CD4-positive, alpha-beta T cell treated with Interleukin-1 beta for 1 hour (primary cell): ENCODE measurements at places on chromosomes 1 and 21.

GRCh38 chr1:116680752-116681151, 13.2 kb upstream of the IGSF3 start:
- DNase-seq = no peak

GRCh38 chr1:59058665-59059439, 238.0 kb upstream of the FGGY start:
- no peak for DNase-seq

DNA sequence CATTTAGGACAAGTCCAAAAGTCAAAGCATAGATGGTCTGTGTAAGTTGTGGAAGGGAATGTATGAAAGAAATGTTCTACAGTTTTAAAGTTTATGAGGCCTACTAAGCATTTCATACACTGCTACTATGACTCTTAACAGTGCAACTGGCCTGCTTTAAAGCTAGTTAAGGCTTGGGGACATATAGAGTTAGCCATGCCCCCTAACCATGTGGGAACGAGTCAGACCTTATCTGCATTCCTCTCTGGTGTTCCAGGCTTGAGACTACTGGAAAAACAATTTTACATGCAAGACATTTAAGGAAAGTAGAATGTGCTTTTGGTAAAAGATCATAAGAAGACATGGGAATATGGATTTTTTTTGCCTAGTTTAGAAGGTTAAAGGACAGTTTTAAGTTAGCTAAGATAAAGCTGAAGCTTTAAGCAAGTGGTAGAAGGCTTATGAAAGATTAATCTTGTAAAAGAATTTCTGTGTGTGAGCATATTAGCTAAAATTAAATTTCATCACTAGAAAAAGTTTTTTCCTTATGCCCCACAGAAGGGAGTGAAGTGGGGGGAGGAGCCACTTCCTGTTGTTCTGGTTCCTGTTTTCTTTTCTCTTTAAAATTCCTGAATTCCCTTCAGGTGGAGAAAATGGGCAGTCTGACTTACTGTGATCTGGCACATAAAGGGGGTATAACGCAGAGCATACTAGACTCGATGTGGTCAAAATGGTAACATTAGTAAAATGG, 8.9 kb upstream of the CD48 start:
- no peak for DNase-seq

DNA sequence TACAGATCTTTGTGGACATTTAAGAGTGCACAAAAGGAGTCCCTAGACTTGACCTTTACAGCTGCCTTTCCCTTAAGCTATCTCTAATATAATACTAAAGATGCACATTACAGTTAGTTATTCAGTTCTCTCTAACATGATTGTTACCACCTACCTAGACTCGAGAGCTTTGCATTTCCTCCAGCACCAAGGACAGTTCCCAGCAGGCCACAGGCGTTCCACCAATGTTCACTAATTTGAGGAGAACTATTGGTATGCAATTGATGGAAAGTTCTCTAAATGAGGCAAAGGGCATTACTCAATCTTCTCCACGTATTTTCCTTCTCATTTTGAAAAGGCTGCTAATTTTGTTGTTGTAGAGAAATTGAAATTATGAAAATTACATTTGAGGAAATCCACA, 5.4 kb upstream of the NTNG1 start:
- DNase-seq = no peak

GRCh38 chr1:170536924-170537551, 5.1 kb downstream of the GORAB start:
- DNase-seq = no peak

GRCh38 chr1:8524627-8525157, 206.8 kb downstream of the SLC45A1 start:
- no peak for DNase-seq

GRCh38 chr1:116806245-116806644, 52.0 kb downstream of the CD2 start:
- no peak for DNase-seq

DNA sequence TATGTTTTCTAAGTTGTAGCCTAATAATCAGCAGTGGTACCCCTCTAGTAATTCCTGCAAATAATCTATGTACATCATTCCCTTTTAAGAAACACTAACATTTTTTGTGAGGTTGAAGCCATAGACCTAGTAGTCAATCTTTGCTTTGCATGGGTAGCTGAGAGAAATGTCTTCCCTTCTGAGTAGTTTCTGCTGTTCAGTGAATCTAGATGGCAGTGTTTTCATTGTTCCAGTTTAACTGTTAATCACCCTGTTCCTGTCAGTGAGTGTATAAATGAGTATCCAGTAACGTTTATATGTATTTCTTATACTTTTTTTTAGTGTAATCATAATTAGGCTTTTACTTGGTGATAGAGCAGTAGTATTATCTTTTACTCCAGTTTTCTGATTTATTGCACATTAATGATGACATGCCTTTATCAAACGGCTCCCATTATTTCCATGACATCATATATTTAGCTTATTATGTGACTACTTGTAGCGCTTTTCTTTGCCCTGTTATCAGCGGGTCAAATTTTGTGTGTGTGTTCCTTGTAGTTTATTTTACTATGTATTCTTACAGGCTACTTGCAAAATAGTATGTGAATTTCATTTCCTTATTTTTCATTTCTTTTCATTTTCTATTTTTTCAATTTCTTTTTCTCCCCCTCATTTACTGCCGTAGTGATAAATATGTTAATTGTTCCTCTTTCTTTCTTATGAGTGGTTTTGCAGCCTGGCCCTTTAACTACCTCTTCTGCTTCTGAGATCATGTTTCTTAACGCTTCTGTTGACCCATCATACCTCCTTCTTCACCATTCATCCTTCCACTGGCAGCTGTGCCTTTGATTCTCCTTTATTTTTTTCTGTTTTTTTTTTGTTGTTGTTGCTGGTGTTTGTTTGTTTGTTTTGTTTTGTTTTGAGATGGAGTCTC, 18.8 kb downstream of the CEP350 start:
- no peak for DNase-seq

DNA sequence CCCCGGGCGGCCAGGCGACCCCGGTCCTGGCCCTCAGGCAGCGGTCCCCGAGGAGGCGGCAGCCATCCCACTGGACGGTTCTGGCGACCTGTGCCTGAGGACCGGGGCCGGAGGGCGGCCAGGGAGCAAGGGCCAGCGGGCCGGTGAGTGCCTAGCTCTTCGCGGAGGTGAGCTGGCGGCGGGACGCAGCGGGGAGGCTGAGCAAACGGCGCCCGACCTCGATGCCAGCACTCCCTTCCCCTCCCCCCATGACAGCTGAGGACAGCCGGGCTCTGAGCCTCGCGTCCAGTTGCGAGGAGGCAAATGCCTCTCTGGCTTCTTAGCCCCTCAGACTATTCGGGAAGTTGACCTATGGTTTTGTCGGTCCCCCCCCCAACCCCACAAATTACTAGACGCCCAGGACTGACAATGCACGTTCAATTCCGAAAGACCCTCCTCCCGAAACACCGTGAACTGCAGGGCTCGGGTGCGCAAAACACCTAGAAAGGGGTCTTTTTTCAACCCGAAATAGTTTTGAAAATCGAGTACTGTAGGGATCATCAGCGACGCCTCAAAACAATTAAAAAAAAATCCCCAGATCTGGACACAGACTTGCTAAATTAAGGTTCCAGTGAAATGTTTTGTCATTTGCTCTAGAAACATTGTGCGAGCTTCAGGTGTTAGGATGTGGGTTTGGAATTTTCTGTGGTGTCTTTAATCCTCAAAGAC, 8.3 kb downstream of the CDKN2C start:
- no peak for DNase-seq

GRCh38 chr21:31446226-31446855, 102.3 kb upstream of the TIAM1 start:
- peak; percentile 41 for DNase-seq

DNA sequence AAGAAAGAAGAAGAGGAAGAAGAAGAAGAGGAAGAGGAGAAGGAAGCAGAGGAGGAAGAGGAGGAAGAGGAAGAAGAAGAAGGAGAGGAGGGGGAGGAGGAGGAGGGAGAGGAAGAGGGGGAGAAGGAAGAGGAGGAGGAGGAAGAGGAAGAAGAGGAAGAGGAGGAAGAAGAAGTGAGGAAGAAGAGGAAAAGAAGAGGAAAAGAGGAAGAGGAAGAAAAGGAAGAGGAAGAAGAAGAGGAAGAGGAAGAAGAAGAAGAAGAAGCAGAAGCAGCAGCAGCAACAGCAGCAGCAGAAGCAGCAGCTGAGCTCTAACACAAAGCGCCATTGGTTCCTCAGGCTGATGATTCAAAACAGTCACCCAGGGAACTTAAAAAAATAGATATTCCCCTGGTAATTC, 34.0 kb downstream of the DNAI4 start:
- no peak for DNase-seq

- no peak for DNase-seq
These were observed 224.0 kb upstream of the COA6 start for GRCh38 chr1:234149217-234149616.

DNA sequence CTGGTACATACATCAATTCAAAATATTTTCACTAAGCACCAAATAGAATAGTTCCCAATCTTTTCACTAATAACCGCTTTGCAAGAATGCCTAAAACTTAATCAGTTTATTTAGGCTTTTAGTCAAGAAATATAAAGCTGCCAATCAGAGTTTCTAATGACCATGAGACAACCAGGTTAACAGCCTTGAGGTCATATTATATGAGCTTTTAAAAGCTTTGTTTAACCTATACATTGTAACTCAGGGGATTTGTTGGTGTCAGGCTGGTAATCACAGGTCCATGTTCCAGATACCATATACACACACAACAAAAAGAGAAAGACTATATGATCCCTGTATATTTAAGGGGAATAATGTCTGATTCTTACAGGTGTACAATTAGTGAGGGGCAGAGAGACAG, 246.2 kb upstream of the ADGRL2 start:
- no peak for DNase-seq

DNA sequence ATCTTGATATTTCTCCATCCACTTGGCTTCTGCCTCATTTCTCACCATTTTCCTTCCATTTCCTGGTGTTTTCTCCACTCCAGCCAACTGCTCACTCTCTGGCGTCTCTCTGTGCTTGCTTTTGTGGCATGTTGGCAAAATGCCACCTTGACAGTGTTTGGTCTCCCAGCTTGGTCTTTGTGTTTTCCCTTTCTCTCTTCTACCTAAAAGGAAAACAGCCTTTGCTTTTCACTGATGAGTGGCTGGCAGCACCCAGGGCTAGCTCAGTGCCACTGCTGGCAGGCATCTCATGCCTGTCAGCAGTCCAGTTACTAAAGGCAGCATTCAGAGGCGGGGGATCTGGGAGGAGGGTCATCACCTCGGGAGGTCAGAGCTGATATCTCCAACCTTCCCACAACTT, 55.3 kb upstream of the DSCAM start:
- no peak for DNase-seq

- DNase-seq = no peak
These were observed 115.4 kb downstream of the SMYD2 start for GRCh38 chr1:214396330-214396729.

DNA sequence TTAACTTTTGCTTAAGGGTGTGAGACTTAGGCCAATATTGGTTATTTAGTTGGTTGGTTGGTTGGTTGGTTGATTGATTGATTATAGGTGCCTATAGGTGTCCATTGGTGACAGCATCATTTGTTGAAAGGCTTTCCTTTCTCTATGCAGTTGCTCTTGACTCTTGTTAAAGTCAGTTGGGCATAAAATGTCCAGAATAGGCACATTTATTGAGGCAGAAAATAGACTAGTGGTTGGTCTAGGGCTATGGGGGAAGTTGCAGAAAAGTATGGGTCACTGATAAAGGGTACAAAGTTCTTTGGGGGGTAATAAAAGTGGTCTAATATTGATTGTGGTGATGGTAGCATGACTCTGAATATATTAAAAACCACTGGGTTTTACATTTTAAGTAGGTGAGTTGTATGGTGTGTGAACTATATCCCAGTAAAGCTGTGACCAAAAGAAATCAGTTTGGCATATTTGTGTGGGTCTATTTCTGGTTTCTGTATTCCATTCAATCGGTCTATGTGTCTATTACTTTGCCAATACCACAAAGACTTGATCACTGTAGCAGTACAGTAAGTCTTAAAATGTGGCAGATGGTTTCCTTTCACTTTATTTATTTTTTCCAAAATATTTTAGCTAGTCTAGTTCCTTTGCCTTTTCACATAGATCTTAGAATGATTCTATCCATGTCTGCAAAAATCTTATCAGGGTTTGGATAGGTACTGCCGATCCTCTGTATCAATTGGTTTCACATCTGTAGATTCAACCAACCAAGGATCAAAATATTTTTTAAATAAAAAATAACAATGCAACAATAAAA, 63.0 kb downstream of the ATP1A1 start:
- DNase-seq = no peak

DNA sequence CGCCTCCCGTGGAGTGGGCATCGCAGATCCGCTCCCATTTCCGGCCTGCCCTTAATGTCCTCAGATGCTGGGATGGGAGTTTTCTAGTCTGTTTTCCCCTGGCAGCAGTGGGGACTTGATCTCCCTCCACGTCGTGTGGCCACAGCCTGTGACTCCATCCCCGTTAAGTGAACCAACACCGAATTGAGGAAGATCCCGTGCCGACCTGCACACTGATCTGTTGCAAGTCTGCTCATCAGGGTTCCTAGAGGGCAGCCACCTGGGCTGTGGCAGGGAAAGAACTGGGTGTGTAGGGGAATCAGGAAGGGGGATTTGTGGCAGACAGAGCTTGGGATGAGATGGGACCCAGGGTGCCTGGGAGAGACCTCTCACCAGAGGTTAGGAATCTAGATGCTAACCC, 23.3 kb upstream of the CDK18 start:
- DNase-seq = no peak

- DNase-seq = no peak
These were observed 6.5 kb upstream of the FGGY start for GRCh38 chr1:59290193-59290949.

GRCh38 chr1:169550294-169550693, 36.0 kb downstream of the F5 start:
- DNase-seq = no peak

- DNase-seq = no peak
These were observed 14.7 kb upstream of the SPOCD1 start for GRCh38 chr1:31830511-31830910.

DNA sequence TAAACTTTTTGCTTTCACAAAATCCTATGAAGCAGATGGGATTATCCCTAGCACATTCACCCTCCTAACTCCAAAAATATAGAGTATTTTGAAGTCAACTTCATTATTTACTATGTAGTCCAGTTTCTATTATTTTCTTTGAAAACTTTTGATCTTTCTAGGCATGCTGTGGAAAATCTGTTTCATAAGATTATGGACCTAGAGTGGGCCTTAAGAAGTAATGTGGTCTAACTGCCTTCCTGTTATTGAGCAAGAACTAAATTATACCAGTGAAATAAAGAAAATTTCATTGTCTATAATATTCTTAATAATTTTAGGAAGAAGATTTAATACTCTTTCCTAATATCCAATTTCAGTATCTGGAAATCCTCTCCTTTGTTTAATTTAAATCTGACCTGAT, 58.1 kb downstream of the PRKACB start:
- no peak for DNase-seq

DNA sequence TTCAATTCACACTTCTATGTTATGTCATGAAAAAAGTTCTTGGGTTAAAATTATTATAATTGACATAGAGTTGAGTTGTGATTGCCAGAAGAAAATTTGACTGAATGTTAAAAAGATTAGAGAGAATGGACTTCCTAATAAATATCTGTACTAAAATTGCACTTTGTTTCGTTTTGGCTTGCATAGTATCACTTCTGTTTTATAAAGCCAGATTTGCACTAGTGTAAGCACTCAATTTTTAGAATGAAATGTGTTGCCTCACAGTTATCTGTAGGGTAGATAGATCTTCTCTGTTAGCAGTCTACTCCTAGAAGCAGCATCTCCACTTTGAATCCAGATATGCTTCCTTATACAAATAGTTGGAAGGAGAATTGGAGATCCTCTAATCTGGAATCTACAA, 95.2 kb upstream of the MPC2 start:
- no peak for DNase-seq

- DNase-seq = no peak
These were observed 690 bp downstream of the C1orf216 start for GRCh38 chr1:35717911-35718476.

GRCh38 chr1:31238986-31239613, 587 bp downstream of the NKAIN1 start:
- no peak for DNase-seq
